ENCODE measurements at places on chromosomes 11 and 22.
A peak's percentile ranks its signal among the peaks of the same experiment; 100 is the strongest.

DNA sequence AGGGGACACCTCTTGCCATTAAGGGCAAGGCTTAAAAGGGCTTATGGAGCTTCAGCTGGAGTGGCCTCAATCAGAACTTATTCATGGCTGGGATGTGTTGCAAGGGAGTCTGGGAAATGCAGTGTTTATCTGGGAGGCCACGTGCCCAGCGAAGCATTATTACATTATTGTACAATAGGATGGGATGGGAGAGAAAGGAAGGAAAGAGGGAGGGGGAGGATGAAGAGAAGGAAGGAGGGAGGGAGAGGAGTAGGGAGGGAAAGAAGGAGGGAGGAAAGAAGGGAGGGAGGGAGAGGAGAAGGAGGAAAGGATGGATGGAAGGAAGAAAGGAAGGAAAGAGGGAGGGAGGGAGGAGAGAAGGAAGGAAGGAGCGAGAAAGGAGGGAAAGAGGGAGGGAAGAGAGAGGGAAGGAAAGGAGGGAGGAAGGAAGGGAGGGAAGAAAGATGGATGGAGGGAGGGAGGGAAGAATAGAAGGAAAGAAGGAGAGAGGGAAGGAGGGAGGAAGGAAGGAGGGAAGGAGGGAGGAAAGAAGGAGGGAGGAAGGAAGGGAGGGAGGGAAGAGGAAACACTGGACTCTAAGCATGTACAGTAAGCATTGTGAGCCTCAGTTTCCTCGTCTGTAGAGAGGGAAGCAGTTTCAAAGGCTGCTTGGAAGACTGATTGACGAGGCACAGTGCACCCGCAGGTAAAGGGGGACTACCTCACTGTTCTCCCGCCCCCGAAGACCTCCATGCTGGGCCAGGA lies 62.2 kb downstream of the MYEOV start:
- no peak for DNase-seq

DNA sequence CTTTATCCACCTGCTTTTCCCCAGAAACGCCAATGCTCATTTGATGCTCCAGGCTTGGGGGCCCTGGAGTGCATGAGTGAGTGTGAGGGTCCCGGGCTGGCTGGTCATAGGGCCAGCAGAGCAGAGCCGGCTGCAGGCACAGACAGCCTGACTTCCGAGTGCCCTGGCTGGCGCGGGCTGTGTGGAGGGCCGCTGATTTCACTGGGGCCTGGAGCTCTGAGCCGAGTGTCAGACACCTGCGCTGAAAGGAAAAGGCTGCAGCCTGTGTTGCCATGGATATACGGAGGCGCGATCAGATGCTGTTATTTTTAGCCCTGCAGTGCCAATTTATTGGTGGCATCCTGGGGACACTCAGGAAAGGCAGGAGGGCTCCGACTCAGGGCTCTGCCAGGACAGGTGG lies 87.6 kb downstream of the ST3GAL4 start:
- DNase-seq, result no peak

- DNase-seq, result no peak
Observed at GRCh38 chr11:131943295-131943694, 572.9 kb downstream of the NTM start.

- DNase-seq, result peak; percentile 70
Observed at GRCh38 chr11:85941380-85941973, 86.3 kb downstream of the CCDC83 start.

GRCh38 chr11:109229682-109230081 lies 192.3 kb upstream of the C11orf87 start:
- peak; percentile 18 for DNase-seq

GRCh38 chr11:106695506-106695905 lies 322.8 kb downstream of the GUCY1A2 start:
- DNase-seq, result peak; percentile 91

- peak; percentile 24 for DNase-seq
Observed at GRCh38 chr11:30855383-30856006, 269.3 kb upstream of the MPPED2 start.

- DNase-seq, result no peak
Observed at GRCh38 chr22:33202455-33202854, 144.3 kb upstream of the SYN3 start.

DNA sequence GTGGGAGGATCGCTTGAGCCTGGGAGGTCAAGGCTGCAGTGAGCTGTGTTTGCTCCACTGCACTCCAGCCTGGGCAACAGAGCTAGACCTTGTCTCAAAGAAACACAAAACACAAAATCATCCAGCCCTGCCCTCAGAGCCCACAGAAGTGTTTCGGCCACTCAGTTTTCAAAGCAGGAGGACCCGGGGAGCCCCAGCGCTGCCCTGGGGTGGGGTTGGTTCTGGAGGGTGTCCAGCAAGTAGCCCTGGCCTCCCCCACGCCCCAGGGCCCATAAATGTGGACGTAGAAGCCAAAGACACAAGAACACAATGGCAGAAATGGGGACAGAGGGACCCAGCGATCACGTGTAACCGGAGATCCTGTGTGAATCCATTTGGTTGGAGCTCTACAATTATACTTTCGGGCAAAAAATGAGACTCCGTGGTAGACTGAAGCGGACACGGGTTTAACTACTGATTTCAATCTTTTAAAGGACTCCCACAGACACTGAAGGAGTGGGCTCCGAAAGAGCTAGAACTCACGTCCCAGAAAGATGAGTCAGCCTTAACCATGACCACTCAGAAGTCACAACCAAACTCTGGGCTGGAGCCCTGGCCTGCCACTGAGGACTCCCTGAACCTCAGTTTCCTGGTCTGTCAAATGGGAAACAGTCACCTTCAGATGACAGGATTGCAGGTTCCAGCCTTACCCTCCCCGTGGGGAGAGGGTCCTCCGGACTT lies 9.0 kb upstream of the CYTH4 start:
- peak; percentile 78 for DNase-seq

DNA sequence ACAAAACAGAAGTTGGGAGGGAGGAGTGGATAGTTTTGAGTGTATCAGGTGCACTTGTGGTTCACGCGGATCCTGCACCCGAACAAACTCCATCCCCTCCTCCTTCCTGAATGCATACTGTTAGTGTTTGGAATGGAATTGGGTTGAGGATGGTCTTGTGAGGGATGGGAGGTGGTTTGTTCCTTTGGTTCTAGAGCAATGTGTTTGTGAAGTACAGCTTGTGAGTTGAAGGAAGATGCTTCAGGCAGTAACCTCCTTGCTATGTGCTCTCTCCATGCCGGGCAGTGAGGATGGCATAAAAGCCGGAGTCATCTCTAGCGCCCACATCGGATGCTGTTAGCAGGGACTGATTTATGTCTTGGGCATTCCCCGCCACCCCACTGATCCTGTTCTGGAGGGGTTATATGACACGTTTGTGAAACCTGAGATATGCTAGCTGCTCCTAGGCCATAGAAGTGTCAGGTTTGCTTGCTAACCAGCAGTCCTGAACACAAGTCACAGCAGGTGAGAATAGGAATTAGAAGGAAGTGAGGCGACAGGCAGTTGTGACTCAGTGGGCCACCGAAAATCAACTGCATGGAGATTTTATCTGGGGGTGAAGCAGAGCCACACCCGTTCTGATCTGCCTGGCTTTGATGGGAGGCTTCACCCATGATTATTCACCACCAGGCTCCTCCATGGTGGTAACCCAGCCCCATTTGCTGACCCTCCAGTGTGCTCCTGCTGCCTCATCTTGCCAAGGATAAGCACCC lies 2.2 kb downstream of the BCR start:
- no peak for DNase-seq

DNA sequence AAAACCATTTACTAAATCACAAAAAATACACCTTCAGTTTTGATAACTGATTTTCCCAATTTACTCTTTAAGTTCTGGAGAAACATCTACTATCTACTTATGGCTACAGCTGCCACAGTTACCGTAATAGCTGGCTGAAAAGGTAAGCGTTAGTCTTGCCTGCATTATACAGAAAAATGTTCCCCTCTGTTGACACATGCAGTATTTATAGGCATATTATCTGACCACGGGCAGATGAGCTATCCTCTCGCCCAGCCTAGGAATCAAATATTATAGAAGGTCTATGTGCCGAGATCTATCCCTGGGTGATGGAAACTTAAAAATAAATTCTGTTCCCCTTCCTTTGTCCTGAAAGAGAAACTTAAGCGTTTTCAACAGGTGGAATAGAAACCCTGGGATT lies 283.8 kb downstream of the CADM1 start:
- no peak for DNase-seq

- no peak for DNase-seq
Observed at GRCh38 chr22:24102366-24103200, 78.7 kb upstream of the SUSD2 start.

DNA sequence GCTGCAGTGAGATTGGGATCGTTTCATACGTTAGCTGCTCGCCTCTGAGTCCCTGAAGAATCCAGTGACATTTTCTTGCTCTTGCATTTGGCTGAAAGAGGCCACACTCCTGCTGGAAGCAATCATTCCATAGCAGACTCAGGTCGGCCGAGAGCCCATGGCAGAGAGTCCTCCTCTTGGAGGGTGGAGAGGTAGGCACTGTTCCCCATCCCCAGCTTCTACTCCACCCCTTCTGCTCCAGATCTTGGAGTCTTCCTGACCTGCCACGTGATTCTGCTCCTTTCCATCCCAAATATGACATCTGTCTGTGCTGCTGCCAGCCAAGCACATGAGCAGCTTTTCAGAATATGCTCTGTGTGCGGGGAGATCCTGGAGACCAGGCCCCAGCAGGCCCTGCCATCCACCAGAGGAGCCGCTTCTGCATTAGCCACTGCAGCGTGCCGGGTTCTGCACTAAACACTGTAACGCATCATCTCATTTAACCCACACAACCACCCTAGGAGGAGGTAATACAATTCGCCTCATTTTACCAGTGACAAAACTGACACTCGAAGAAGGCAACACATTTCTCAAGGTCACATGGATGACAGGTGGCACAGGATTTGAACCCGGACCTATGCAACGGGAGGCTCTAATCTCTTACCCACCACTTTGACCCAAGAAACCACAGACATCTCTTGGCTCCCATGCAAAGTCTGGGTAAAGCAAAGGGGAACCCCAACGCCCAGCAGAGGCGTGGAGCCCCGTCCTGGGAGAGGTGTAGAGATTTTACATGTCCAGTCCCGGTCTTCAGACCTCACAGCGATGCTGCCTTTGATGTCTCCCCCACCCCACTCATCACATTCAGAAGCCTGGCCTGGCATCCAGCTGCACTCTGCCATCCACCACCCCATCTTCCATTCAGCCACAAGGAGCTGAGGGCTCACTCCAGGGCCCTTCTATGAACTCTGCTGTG lies 78.8 kb downstream of the FEZ1 start:
- no peak for DNase-seq

DNA sequence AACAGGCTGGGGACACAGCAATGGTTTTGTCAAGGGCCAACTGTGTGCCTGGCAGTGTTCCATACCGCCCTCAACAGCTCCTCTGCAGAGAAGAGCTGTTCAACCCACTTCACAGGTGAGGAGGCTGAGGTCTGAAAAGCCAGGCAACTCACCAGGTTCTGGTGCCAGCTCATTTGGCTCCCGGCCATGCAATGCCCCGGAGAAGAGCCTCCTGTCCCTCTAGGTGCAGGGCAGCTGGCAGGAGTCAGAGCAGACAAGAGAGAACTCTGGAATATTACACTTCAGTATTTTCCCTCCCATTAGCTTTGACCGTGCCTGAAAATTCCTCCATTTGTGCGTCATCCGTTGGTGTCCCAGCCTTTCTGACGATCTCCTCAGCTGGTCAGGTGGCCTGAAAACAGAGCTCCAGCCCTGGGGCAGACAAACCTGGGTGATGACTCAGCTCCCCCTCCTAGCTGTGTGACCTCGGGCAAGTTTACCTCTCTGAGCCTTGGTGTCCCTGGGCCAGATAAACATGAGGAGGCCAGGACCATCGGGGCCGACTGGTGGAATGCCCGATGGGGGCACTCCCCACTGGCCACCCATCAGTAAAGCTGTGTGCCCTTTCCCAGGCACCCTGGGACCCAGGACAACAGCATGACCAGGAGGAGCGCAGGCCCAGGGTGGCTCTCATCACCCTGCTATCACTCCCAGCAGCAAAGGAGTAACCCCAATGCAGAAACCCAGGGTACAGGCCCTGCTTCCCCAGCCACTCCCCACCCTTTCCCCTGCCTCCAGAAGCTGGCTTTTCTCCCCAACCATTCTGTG lies 9.6 kb upstream of the C1QTNF6 start:
- DNase-seq, result no peak

GRCh38 chr11:22082788-22083187 lies 110.1 kb upstream of the ANO5 start:
- no peak for DNase-seq

DNA sequence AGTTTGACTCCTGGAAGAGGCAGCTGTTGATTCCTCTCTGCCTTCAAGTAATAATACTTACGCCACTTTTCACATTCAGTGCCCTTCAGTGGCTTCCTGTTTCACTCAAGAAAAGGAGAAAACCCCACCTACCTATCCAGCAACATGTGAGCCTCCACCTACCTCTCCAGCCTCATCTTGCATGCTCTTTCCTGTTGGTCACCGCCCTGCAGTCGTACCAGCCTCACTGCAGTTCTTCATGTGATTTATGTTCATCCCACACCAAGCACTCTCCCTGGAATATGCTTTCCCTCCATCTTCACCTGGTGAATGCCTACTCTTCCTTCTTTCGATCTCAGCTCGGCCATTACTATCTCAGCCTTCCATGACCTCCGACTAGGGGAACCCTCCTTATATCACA lies 21.8 kb upstream of the YWHAH start:
- no peak for DNase-seq

DNA sequence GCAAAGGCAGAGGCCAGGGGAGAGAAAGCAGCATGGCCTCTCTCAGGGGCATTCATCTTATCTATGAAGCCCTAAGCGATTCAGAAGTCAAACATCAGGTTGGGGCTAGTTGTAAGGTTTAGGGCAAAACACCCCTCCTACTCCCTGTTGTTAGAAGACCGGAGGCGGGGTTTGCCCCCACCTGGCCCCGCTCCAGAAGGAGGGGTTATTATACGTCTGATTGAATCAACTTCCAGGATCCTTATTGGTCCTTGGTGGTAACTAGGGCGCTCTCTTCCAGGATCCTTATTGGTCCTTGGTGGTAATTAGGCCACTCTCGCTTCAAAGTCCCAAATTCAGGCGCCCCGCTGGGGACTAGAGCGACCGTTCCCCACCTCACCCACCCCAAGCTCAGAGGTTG lies 12.1 kb upstream of the SMTN start:
- DNase-seq, result no peak

GRCh38 chr22:20966883-20967696 lies at the start of gene AIFM3:
AIFM3 (plus strand) TSS chr22:20967255; CDS start chr22:20967945, 690 bp downstream.
- no peak for DNase-seq

GRCh38 chr11:119468511-119468910 lies 45.5 kb upstream of the THY1 start:
- DNase-seq, result no peak

- no peak for DNase-seq
Observed at GRCh38 chr11:129324533-129325175, 51.0 kb upstream of the BARX2 start.

GRCh38 chr22:24501301-24502005 lies 6.3 kb downstream of the UPB1 start:
- no peak for DNase-seq

GRCh38 chr22:47486569-47487312 lies 724.3 kb downstream of the TBC1D22A start:
- no peak for DNase-seq

DNA sequence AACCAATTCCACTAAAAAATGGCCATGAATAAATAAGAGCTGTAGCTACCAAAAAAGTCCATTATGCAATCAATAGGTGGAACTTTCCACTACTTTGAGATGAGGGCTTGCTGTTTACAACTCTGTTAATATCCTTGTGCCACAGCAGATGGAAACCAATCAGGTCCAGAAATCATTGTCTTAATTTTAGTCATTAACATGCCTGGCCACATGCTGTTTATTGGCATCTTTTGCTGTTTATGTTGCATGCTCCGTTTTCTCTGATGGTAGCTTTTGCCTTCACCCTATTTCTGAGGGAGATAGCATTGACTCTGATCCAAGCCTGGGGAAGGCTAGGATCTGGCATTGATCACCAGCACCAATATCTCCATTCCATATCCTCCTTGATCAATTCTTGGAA lies 192.9 kb upstream of the SEZ6L start:
- no peak for DNase-seq

- no peak for DNase-seq
Observed at GRCh38 chr11:76148231-76148630, 58.1 kb downstream of the WNT11 start.
